ENCODE measurements at places on chromosomes 13 and 19.

- no peak for DNase-seq
Measured at GRCh38 chr19:21147540-21147939, 5.7 kb downstream of the ZNF431 start.

DNA sequence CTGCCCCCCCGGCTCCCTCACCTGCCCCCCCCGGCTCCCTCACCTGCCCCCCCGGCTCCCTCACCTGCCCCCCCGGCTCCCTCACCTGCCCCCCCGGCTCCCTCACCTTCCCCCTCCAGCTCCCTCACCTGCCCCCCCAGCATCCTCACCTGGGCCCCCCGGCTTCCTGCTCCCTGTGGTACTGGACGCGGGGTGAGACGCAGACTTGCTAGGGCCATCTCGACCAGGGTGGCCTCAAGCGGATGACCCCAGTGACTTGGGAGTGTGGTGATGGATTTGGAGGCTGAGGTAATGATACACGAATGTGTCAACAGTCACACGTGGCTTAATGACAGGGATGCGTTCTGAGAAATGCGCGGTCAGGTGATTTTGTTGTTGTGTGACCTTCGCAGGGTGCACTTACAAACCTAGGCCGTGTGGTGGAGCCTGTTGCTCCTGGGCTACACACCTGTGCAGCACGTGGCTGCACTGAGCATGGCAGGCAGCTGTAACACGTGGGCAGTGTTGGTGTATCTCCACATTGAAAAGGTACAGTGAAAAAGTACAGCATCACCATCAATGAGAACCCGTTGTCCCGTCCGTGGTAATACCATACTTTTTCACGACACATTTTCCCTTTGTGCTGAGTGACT lies 197.8 kb downstream of the TEX29 start:
- no peak for DNase-seq

GRCh38 chr19:37079238-37079637 lies 1.0 kb downstream of the ZNF420 start:
- DNase-seq = no peak

GRCh38 chr19:9381361-9381785 lies 18.6 kb downstream of the ZNF177 start:
- DNase-seq = no peak

- no peak for DNase-seq
Measured at GRCh38 chr13:98994896-98995295, 17.0 kb upstream of the DOCK9 start.

- DNase-seq = no peak
Measured at GRCh38 chr19:30848636-30849425, 476.6 kb downstream of the ZNF536 start.

- DNase-seq = no peak
Measured at GRCh38 chr13:87536899-87537298, 134.3 kb upstream of the SLITRK5 start.

- no peak for DNase-seq
Measured at GRCh38 chr13:20080377-20081164, 80.3 kb downstream of the GJA3 start.

DNA sequence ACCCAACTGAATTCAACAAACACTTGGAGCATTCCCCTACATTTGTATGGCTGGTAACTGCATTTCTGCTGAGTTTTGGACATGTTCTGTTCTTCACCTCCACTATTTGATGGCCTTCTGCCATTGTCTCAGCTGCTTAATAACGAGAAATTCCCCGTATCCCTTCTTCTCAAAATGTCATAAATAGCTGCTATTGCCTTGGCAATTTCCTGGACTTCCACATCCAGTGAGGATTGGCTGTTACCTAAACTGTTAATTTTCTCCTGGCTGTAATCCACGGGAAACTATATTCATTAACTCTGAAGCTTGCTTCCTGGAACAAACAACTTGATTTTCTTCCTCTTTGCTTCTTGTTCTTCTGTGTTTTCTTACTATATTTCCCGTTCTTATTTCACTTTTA lies 69.5 kb upstream of the TDRD3 start:
- DNase-seq = no peak

- DNase-seq = peak; percentile 86
Measured at GRCh38 chr19:5913739-5914357, at the start of gene CAPS. Gene CAPS (plus strand): TSS chr19:5914254. CDS start chr19:5914407, 153 bp downstream.

DNA sequence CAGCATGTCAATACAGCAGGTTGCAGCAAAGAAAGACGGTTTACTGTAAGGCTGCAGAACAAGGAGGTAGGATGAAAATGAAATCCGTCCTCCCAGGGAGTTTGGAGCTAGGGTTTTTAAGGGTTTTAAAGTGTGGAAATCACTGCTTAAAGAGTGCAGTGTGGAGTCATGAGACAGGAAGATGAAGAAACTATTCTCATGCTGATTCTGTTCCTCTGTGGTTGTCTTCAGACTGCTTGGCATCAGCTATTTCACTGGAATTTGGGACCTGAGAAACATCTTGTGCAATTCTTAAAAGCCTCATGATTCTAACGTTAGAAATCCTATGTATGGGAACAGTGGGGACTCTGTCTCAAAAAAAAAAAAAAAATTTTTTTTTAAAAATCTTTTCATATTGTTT lies 11.4 kb downstream of the ZNF331 start:
- no peak for DNase-seq

DNA sequence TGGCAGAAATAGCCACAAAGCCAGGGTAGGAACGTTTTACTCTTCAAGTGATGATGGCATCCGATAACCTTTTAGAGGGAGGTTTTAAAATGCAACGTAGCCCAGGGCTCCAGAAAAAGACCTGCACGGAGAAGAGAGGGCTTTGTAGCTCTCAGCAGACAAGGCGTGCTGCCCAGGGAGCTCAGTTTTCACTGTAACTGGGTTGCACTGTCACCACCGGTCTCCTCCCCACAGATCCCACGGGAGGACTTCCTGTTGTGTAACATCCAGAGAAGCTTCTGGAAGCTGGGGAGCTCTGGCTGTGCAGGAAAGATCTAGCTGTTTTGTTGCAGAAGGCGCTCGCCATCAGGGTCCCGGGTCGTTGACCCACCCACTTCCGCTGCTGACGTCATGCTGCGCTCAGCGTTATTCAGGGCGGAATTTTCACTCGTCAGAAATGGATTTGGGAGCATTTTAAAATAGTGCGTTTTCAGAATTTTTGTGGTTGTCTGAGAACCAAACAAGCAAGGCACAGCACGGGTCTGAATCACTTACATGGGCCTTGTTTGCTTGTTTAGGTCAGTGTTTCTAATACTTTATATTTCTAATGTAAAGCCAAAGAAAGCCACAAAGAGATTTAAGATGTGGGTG lies 50.8 kb downstream of the ATP11A start:
- peak; percentile 81 for DNase-seq

DNA sequence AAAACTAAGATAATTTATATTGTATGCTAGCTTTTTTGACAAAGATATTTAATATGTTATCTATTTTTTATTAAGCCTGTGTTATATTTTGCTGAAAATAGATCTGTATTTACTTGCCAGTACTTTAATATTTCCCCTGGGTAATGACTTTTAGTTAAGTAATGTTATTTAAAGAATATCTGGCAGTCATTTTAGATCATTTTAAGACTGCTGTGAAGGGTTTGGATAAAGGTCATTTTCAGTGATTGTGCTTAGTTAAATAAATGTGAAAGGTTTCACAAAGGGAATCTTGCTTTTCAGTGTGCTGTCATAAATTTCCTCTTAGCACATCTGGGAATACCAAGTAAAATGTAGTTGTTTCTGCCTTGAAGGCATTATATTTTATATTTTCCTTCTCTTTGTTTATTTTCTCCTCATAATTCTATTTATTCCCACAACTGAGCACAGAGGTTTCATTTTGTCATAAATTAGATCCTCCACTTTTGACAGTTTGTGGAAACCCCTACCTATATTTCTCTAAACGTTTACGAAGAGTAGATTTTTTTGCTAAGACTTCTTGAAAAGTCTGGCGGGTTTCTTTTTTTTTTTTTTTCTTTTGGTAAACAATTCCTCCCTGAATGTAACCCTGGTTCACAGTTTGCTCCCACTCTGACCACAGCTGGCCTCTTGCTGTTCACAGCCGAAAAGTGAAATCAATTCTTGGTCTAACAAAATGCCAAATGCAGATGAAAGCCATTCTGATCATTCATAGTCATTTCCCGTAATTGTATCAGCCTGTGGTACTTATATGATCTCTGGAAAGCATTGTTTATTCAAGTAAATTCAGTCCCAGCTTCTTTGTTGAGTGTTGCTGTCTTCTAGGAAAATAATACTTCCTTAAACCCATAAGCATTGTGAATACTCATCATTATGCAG lies 87.8 kb downstream of the MAB21L1 start:
- DNase-seq = no peak

DNA sequence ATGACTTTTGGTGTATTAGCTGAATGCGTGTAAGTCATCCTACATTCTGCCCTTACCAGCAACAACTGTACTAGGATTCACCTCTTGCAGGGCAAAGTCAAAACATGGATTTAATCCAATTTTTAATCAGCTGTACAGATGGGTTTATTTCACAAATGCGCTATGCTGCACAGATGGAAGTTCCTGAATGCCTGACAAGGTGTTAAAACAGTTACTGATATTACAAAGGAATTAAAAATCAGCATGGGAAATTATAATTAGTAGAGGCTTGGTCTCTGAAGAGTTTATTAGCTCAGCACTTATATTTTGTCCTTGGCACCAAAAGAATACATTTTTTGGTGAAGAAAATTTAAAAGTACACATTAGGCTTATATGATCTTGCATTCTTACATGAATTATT lies 448.9 kb downstream of the PCDH9 start:
- no peak for DNase-seq

DNA sequence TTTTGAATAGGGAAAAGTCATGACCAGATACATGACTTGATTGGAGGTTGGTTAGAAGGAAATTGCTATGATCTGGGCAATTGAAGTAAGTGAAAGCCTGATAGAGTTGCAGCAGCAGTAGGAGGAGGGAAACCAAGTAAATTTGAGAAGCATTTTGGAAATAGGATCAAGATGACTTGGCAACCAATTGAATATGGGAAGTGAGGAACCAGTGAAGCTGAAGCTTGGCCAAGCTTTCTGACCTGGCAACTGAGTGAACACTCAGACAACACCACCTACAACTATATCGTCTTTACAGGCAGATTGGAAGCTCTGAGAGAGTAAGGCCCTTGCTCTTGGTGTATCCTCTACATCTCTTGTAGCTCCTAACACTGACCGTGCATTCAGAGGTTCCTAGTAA lies 16.2 kb upstream of the KATNAL1 start:
- no peak for DNase-seq

DNA sequence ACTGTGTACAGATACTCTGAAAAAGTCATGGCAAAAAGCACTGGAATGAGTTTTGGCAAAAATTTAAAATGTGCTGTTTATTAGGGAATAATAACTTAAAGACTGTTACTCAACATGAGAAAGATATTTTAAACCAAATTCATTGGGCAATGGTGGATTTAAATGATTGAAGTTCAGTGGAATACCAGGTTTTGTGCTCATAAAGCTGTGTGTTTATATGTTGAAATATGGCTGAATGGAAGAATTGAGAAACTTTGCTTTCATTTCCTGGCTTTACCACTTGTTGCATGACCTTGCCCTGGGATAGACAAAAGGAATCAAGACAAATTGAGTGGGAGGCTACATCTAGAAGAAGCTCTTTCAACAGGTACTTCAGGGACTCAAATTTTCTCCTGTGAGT lies 246.4 kb downstream of the GPC5 start:
- DNase-seq = no peak

DNA sequence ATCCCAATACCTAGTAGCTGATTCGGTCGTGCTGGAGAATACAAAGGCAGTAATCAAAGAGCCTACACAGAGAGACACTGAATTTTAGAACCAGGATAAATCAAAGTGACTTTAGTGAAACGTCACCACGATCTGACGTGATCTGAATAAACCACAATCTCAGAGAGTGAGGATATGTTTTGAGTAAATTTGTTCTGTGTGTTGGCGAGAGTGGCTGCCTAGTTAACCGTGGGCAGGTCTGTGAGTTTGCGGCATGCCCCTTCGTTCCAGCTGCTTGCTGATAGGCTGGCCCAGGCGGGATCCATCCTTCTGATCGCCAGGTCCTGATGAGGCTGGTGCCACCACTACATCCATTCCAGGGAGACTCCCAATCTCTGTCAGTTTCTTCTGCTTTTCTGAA lies 40.4 kb downstream of the LRCH1 start:
- no peak for DNase-seq

- no peak for DNase-seq
Measured at GRCh38 chr13:77325371-77325980, 1.4 kb downstream of the MYCBP2 start.

- DNase-seq = no peak
Measured at GRCh38 chr13:82010780-82011179, 1669.9 kb upstream of the SPRY2 start.

GRCh38 chr19:13057147-13057572 lies 45.5 kb downstream of the LYL1 start:
- no peak for DNase-seq

DNA sequence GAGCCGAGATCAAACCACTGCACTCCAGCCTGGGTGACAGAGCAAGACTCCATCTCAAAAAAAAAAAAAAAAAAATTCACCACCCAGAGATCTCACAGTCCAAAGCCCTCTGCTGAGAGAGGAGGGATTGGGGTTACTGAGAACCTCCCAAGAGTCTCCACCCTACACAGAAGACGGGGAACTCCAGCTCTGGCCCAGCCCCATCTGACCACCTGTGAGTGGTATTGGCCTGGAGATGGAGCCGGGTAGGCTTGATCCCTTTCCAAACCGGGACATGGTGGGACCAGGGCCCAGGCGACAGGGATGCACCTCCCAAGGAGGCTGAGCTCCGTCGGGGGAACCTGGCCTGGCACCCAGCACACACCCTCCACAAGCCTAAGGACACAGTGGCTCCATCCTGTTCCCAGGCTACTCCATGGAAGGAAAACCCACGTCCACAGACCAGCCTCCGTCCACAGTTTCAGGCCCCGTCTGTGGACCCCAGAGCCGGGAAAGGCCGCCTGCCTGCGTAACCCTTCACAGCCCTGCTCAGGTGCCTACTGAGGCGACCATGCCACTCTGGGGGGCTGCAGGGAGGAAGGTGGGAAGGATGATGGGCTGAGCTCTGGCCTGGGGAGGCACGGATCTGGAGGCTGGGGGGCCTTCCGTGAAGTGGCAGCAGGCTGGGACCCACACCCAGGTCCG lies 1.8 kb downstream of the TMEM259 start:
- DNase-seq = no peak

- no peak for DNase-seq
Measured at GRCh38 chr19:29940971-29941585, 961 bp upstream of the URI1 start.

GRCh38 chr19:8342316-8342683 lies 762 bp downstream of the KANK3 start:
- DNase-seq = no peak

GRCh38 chr13:60679131-60679530 lies 282.1 kb downstream of the TDRD3 start:
- no peak for DNase-seq

Data from mucosa of gallbladder (tissue), 1 donor.